ENCODE measurements at places on chromosomes 5 and 9.

- peak; percentile 45 for DNase-seq
Measured at GRCh38 chr5:96648023-96648422, 14.2 kb upstream of the CAST start.

DNA sequence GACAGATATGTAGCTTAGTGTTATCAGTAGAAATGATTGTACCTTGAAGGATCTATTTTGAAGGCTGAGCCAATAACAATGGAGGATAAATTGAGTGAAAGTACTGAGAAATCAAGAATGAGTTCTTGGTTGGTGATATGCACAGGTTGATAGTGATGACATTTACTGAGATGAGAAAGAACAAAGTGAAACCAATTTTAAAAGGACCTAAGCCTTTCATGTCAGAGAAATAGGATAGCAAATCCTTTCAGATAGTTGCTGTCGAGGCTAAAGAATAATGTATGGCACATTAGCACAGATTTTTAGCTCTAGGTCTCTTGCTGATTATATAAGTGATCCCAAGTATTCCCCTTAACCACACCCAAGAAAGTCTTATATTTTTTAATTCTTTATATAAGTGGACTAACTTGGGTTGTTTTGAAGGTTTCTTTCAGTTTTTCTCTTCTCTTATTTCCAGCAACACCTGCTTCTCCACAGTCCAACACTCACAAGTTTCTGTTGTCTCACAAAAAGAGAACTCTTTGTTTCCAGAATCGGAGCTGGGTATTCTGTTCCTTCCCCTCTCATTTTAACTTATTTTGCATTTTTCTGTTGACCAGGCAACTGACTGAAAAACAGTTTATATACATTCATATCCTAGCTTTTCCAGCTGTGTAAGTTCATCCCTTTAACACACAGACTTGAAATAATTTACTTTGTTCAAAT is 286.9 kb upstream of the ATP10B start:
- DNase-seq: no peak

- DNase-seq: no peak
Measured at GRCh38 chr5:4198461-4198860, 602.8 kb downstream of the IRX1 start.

DNA sequence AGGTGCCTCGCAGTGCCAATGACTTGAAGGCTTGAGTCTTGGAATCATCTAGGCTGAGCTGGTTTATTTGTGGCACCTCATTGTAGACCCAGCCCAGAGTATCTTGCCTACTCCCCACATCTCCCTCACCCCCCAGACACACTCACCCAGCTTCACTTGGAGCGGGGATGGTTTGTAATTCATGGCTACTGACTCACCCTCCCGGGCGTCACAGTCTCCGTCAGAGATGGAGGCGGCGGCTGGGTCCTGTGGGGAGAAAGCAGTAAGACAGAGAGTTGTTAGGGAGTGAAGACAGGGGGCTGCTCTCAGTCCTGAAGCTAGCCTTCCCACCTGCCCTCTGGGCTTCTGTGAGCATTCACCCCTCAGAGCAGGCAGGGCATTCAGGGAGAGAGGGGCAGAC is 29.0 kb upstream of the MYORG start:
- DNase-seq: no peak

- no peak for DNase-seq
Measured at GRCh38 chr9:36892279-36892678, 141.8 kb downstream of the PAX5 start.

- no peak for DNase-seq
Measured at GRCh38 chr5:170691657-170692056, 91.9 kb upstream of the GABRP start.

GRCh38 chr9:89405826-89406225 is 87.5 kb downstream of the SECISBP2 start:
- DNase-seq: peak; percentile 62

GRCh38 chr5:123965626-123966025 is 453.6 kb downstream of the CSNK1G3 start:
- DNase-seq: no peak

- DNase-seq: peak; percentile 60
Measured at GRCh38 chr5:58486290-58486689, 4.9 kb upstream of the GAPT start.

- DNase-seq: no peak
Measured at GRCh38 chr5:44740660-44741059, 68.1 kb upstream of the MRPS30 start.

GRCh38 chr9:114496011-114496410 is 9.3 kb downstream of the WHRN start:
- DNase-seq: no peak

GRCh38 chr5:137610598-137610997 is 111.5 kb upstream of the SPOCK1 start:
- no peak for DNase-seq

DNA sequence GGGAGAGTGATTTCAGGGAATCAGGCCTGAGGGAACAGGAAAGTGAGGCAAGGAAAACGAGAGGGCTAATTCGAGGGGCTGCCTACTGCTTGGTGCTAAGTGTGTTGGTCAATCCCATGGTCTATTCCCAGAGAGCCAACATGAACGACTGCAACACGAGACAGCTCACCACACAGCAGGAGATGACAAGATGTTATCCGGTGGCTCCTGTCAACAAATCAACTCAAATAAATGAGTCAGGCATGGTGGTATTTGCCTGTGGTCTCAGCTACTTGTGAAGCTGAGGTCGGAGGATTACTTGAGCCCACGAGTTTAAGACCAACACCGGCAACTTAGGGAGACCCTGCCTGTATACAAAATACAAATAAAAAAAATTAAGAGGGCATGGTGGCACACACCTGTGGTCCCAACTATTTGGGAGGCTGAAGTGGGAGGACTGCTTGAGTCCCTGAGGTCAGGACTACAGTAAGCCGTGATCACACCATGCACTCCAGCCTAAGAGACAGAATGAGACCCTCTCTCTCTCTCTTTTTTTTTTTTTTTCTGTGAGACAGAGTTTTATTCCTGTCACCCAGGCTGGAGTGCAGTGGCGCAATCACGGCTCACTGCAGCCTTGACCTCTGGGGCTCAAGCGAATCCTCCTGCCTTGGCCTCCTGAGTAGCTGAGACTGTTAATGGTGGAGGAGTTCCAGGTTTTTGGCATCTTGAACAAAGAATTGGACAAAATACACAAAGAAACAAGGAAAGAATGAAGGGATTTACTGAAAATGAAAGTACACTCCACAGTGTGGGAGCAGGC is 9.0 kb upstream of the FAF2 start:
- no peak for DNase-seq

GRCh38 chr9:114845373-114845772 is 39.5 kb upstream of the TNFSF15 start:
- no peak for DNase-seq

- DNase-seq: no peak
Measured at GRCh38 chr9:135043345-135043744, 44.1 kb upstream of the OLFM1 start.

GRCh38 chr5:135242021-135242865 is 156.8 kb downstream of the MACROH2A1 start:
- peak; percentile 19 for DNase-seq

DNA sequence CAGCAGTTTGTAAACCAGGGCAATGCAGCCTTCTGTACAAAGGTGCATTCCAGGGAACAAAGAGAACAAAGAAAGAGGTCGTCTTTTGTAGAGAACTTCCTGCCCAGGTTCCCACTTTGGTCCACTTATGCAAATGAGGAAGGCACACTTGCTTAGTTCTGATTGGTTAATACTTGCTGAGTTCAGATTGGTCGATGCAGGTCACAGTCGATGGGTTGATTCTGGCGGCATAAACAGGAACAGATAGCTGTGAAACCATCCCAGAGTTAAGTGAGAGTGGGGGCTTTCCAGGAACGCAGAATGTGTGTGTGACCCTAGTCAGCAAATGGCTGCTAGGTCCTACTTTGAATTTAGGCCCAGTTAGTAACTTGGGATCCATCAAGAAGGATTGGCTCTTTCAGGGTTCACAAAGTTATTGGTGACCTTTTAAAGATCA is 1.8 kb upstream of the ADAMTS13 start:
- DNase-seq: peak; percentile 31

GRCh38 chr5:174414315-174414710 is 310.1 kb upstream of the MSX2 start:
- DNase-seq: no peak

DNA sequence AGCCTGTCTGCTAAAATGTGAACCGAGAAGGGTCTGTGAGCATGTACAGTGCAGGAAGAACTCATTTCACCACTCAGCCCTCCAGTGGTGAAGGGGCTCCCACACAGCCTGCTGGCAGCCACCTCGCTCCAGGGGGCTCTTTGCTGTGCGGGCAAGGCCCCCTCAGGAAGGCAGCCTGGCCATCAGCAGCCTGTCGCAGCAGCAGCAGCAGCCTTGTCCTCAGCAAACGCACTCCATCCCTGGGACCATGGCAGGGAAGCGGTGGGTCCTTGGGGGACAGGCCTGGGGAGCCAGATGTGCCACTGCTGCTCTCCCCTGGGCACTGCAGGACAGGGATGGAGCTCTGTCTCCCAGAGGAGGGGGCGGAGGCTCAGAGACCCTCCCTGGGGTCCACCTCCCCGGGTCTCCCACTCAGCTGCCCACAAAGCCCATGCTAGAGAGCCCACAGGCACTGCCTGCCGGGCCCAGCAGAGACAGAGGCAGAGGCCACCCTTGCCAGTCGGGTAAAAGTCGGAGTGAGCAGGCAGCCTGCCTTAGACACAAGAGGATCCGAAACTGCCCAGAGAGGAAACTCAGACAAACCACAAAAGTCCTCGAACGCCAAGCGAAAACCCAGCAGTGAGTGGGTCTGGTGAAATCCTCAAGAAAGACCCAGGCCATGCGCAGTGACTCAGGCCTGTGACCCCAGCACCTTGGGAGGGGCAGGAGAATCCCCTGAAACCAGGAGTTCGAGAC is 8.0 kb downstream of the BRD3 start:
- DNase-seq: peak; percentile 91

- DNase-seq: no peak
Measured at GRCh38 chr9:69155341-69156030, 18.6 kb upstream of the TJP2 start.

DNA sequence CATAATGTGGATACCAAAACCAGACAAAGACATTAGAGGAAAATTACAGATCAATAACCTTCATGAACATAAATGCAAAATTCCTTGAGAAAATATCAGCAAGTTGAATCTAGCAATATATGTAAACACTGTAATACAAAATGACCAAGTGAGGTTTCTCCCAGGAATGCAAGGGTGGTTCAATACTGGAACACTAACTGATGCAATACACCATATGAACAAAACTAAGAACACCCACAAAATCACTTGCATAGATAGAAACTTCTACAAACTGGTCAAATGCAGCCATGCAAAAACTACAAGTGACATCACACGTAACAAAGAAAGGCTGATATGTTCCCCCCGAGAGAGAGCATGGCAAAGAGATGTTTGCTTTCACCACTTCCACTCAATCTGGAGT is 55.6 kb downstream of the NACC2 start:
- no peak for DNase-seq

GRCh38 chr9:26172301-26172700 is 494.1 kb upstream of the TUSC1 start:
- DNase-seq: no peak

- DNase-seq: no peak
Measured at GRCh38 chr9:96082516-96083232, 207.2 kb downstream of the ERCC6L2 start.

- DNase-seq: no peak
Measured at GRCh38 chr5:89086390-89087086, 203.6 kb upstream of the MEF2C start.

- DNase-seq: no peak
Measured at GRCh38 chr9:29866556-29866955, 2293.3 kb upstream of the C9orf72 start.

GRCh38 chr9:6634444-6634843 is 11.1 kb downstream of the GLDC start:
- no peak for DNase-seq

- no peak for DNase-seq
Measured at GRCh38 chr5:31993165-31993961, 180.8 kb downstream of the GOLPH3 start.

- no peak for DNase-seq
Measured at GRCh38 chr5:27034565-27034964, 3.8 kb downstream of the CDH9 start.

DNA sequence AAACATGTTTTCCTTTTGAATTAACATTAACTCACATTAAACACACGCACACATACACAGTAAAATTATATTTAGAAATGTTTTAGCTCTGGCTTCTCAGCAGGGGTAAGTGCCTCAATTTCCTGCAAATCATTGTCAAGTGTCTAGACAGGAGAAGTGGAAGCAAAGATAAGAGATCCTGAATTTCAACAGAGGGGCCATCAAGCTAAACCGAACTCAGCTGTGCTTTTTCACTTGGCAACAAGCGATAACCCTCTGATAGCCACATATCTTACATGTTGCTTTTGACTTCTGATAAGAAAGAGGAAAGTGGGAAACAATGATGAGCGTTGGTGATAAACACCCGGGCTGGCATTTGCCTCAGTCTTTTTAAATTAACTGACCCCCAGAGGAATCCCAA is 79.7 kb upstream of the SPDL1 start:
- no peak for DNase-seq

DNA sequence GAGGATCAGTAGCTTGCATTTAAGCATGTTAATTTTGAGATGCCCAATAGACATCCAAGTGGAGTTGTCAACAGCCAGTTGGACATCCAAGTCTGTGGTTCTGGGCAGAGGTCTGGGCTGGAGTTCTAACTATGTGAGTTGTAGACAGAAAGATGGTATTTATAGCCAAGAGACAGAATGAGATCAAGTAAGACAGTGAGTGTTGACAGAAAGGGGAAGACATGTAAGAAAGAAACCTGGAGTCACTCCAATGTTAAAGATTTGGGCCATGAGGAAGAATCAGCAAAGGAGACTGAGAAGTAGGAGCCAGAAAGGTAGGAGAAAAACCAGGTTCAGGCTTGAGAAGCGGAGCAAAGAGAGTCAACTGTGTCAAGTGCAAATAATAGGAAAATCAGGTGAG is 95.5 kb upstream of the PUM3 start:
- no peak for DNase-seq

GRCh38 chr9:113621309-113621791 is 157.8 kb downstream of the RGS3 start:
- DNase-seq: no peak

DNA sequence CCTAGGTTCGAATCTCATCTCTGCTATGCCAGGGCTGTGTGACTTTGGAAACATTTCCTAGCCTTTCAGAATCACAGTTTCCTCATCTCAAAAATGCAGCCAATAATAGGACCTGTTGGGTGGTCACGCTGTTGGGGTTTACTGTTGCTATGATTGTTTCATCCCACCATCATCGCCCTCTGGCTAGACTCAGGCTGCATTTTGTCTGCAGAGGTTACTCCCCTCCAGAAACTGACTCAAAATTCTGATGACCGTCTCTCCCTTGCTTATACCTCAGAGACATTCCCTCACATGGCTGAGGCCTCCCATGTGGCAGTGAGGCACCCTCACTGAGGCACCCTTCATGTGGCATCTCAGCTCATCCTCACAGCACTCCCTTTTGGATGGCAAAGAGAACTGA is 61.6 kb downstream of the COL27A1 start:
- DNase-seq: no peak

Measured in suppressor macrophage (primary cell).